CD4-positive, alpha-beta T cell treated with Interleukin-21 for 1 hour (primary cell): ENCODE measurements at places on chromosomes 7 and 10.
A peak's percentile ranks its signal among the peaks of the same experiment; 100 is the strongest.

GRCh38 chr10:112361951-112362751 is 11.8 kb upstream of the ACSL5 start:
- no peak for DNase-seq

DNA sequence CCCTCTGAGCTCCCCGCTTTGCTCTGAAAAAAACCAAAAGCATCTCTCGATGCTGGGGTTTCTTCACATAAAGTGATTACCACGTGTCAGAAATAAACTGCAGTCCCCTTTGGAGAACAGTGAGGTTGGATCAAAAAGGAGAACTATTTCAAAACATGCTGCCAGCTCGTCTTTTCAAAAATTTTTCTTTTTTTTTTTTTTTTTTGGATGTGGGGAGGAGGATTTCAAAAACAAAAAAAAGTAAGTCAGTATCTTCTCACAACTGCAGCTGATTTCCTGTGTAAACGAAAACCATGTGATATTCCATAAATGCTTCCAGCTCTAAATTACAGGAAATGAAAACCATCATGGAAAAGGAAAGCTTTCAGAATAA is 155.0 kb upstream of the LYZL2 start:
- DNase-seq = peak; percentile 23

GRCh38 chr10:3532644-3533043 is 252.4 kb downstream of the KLF6 start:
- no peak for DNase-seq

DNA sequence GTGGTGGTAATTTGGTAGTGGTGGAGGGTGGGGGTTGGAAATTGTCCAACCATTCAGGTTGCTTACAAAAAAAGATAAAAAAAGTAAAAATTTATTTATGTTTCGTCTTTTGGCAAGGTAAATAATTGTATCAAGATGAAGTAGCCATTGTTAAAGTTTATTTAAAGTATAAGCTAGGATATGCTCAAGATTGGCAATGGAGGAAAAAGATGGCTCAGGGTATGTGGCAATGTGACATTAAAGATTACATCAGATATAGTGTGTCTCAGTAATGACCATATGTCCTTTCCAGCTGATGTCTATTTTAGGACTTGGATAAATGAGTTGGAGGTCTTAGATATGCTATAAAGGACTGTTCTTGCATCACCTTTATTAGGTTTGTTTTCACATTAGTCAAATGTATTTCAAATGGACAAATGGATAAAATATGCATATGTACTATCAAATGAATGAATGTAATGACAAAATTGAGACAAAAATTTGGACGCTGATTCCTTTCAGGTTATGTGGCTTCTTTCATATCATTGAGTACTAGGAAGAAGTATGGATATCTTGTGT is 60.9 kb downstream of the ST7 start:
- DNase-seq = no peak

- DNase-seq = no peak
Measured at GRCh38 chr10:58740620-58741369, 228.1 kb downstream of the BICC1 start.

DNA sequence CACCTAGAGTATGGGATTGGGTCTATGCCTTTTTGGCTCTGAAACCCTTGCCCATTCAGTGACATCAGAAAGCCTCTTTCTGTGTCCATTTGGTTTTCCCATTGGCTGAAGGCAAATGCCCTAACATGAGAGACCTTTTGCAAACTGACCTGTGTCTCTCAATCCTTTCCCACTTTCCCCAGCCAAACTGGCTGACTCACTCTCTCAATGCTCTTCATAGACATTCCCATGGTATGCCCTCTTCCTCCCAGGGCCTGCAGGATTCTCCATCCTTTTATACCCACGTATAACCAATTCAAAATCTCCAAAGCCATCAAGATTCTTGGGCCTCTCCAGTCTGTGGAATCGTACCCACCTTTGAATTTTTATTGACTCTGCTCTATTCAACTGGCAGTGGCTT is 563.3 kb downstream of the GATA3 start:
- DNase-seq = no peak
